ENCODE measurements at places on chromosomes 1 and 21.

- DNase-seq, result no peak
Measured at GRCh38 chr1:42999308-42999707, 40.6 kb upstream of the SLC2A1 start.

GRCh38 chr1:22665752-22666151 is 12.7 kb downstream of the C1QB start:
- peak; percentile 49 for DNase-seq

DNA sequence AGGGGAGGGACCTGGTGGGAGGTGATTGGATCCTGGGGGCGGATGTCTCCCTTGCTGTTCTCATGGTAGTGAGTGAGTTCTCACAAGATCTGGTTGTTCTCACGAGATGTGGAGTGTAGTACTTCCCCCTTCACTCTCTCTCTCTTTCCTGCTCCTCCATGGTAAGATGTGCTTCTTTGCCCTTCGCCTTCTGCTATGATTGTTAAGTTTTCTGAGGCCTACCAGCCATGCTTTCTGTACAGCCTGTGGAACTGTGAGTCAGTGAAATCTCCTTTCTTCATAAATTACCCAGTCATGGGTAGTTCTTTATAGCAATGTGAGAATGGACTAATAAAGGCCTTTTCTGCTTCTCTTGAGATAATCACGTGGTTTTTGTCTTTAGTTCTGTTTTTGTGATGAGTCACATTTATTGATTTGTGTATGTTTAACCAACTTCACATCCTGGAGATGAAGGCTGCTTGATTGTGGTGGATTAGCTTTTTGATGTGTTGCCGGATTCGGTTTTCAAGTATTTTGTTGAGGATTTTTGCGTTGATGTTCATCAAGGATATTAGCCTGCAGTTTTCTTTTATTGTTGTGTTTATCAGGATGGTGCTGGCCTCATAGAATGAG is 45.5 kb downstream of the RABGAP1L start:
- peak; percentile 37 for DNase-seq

- DNase-seq, result no peak
Measured at GRCh38 chr21:37064841-37065240, 8.0 kb downstream of the PIGP start.

DNA sequence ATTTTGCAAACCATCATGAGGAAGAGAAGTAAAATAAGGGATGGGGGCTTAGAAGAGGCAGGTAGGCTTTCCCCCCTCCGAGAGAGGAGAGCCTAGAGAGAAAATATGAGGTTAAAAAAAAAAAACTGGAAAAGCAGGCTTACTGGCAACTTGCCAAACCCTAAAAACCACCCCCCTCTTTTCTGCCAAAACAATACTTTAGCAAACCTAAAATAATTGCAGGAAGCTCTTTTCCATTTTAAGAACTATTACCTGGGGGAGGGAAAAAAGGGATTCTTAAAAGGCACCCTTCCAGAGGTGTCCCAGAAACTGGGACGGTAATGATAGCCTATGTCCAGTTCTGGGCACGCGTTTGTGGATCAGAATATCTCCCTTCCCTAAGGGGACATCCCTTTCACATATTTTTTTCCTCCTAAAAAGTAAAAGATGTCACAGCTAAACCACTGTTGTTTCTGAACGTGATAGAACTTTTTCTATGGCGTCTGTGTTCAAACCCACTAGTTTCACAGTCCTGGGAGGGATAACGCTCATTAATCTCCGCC is 1.1 kb upstream of the NFIA start:
- DNase-seq, result peak; percentile 30

DNA sequence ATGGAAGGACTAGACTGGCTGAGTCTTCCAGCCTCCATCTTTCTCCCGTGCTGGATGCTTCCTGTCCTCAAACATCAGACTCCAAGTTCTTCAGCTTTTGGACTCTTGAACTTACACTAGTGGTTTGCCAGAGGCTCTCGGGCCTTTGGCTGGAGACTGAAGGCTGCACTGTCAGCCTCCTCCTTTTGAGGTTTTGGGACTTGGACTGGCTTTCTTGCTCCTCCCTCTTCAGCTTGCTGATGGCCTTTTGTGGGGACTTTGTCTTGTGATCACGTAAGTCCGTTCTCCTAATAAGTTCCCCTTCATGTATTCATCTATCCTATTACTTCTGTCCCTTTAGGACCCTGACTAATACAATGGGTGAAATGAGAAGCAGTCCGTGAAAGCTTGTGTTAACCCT is 196.4 kb downstream of the KAZN start:
- no peak for DNase-seq

DNA sequence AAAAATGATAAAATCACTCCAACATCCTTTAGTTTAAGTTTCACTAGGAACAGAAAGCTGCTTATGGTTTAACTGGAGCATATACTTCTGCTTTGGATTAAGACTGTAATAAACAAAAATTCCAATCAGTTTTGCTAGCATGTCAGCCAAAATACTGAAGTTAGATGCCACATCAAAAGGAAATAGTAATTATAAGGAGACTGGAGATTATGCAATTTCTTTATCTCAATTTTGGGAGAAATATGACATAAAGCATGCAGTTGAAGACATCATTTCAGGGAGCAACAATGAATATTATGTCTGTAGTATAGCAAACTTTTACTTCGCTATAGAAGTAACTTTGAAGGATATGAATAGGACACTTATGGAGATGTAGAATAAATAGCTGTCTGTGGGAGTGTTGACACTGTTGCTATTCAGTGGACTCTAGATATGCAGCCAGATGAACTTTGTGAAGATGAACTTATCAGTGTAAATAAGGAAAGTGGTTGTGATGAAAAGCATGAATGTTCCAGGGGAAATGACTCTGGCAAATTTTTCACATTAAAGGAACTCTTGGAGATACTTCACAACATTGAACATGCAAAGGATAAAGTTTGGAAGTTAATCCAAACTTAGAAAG is 107.8 kb downstream of the RABGAP1L start:
- no peak for DNase-seq

- DNase-seq, result peak; percentile 50
Measured at GRCh38 chr21:36854391-36854790, 112.1 kb downstream of the HLCS start.

DNA sequence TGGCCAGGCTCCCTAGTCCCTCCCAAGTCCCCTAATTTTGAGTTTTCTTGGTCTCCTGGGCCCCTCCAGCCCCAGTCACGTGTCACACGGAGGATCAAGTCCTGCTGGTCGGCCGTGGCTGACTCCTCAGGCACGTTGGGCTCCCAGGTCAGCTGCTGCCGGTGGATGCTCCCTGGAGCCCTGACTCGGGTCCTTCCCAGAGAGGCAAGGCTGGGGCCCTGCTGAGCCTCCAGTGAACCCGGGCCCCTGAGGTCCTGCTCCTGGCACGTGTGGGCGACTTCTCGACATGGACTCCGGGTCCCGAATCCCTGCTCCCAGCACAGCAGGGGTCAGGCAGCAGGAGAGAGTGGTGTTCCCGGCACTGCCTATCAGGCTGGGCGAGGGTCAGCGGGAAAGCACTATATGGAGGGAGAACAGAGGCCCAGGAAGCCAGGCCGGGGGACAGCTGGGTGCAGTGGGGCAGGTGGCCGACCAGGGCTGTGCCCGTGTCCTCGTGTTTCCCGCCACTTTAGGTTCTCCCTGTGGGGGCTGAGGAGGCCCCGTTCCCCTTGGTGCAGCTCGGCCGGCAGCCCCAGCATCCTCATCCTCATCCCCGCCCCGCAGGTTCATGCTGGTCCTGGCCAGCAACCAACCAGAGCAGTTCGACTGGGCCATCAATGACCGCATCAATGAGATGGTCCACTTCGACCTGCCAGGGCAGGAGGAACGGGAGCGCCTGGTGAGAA is 13.2 kb downstream of the TMEM240 start:
- DNase-seq, result no peak

- no peak for DNase-seq
Measured at GRCh38 chr1:50266509-50266908, 156.7 kb downstream of the DMRTA2 start.
